ENCODE measurements at places on chromosomes 7 and 10.
A peak's percentile ranks its signal among the peaks of the same experiment; 100 is the strongest.

GRCh38 chr10:70379581-70380176 is 2.7 kb downstream of the LRRC20 start:
- no peak for DNase-seq

DNA sequence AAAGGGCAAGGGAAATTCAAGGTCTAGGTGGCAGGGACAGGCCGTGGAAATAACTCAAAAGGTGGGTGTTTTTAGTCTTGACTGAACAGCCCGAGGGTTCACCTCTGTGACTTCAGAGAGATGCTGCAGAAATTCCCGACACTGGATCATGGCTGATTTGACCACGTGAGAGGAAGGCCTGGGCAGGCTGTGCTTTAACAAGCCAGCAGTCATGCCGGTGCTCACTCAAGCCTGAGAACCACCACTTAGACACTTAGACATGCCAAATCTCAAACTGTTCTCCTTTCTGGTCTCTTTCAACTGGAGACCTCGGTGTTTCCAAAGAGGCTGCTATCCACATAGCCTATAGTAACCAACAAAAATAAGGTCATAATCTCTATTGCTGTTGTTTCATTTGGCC is 15.4 kb downstream of the TECTB start:
- peak; percentile 88 for DNase-seq

- no peak for DNase-seq
Measured at GRCh38 chr7:121105262-121105661, 116.8 kb downstream of the CPED1 start.

DNA sequence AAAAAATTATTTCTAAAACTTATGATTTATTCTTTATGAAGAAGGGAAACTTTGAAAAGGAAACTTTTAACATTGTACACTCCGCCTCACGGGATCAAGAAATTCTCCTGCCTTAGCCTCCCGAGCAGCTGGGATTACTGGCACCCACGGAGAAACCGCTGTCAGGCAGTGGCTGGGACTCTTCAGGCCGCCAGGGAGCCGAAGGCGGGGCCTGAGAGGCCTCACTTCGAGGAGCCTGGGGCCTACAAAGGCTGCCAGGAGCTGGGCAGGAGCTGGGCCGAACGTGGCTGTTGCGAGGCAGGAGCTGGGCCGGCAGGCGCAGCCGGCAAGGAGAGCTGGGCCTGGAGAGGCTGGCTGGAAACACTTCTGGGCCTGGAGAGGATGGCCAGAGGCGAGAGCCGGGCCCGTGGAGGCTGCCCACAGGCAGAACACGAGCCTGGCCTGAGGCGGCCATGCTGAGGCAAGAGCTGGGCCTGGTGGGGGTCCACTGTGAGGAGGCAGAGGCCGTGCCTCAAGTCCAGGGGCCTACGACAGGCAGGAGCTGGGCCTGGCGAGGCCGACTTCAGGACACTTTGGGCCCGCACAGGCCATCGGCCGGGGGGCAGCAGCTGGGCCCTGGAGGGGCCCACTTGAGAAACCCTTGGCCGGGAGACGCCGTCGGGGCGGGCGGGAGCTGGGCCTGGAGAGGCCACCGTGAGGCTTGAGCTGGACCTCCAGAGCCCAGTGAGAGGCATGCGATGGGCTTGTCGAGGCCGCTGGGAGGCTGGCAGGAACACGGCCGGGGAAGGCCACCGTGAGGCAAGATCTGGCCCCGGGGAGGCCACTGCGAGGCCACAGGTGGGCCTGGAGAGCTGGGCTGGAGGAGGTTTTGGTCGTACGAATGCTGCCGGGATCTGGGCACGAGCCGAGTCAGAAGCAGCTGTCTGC is 23.7 kb downstream of the MDH2 start:
- no peak for DNase-seq

- DNase-seq = no peak
Measured at GRCh38 chr7:80794631-80795573, 123.9 kb downstream of the SEMA3C start.

- DNase-seq = no peak
Measured at GRCh38 chr7:6465862-6466261, 18.1 kb upstream of the DAGLB start.

- no peak for DNase-seq
Measured at GRCh38 chr10:98308669-98309365, 40.8 kb upstream of the LOXL4 start.

GRCh38 chr10:124994573-124995473 is 52.9 kb downstream of the ZRANB1 start:
- no peak for DNase-seq

- no peak for DNase-seq
Measured at GRCh38 chr10:117454502-117454901, 79.3 kb upstream of the PDZD8 start.

DNA sequence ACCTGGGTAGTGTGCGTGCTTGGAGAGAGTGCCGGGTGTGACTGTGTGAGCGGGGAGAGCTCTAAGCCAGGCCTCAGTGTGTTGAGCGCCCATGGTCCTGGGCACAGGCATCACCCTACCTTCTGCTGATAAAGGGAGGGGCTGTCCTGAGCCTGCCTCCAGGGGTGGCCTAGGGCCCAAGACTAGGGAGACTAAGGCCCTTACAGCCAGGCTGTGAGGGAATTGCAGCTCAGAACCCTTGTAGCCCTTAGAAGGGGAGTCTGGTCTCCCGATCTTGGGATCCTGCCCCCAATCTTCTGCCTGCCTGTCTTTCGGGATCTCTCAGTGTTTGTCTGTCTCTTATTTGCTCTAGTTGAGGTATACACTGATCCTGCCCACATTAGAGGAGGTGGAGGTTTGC is 41.2 kb downstream of the PAX2 start:
- DNase-seq = no peak

DNA sequence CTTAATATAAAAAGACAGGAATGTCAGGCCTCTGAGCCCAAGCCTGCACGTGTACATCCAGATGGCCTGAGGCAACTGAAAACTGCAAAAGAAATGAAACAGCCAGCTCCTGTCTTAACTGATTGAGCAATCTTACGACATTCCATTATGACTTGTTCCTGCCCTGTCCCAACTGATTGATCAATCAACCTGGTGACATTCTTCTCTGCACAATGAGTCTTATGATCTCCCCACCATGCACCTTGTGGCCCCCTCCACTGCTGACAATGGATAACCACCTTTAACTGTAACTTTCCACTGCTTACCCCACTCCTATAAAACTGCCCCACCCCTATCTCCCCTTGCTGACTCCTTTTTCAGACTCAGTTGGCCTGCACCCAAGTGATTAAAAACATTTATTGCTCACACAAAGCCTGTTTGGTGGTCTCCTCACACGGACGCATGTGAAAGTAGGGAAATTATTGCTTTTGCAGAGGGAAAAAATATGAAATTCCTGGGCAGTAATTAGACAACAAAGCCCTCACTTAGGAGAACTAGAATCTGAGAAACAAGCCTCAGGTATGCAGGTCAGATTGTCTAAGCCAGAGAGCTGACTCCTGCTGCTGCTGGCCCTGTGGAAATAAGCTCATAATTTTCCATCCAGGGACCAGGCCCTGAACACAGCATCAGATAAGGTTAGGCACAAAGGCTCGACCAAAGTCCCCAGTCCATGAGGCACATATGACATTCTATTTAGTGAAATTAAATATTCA is 5.3 kb downstream of the CYP3A7 start:
- DNase-seq = no peak

DNA sequence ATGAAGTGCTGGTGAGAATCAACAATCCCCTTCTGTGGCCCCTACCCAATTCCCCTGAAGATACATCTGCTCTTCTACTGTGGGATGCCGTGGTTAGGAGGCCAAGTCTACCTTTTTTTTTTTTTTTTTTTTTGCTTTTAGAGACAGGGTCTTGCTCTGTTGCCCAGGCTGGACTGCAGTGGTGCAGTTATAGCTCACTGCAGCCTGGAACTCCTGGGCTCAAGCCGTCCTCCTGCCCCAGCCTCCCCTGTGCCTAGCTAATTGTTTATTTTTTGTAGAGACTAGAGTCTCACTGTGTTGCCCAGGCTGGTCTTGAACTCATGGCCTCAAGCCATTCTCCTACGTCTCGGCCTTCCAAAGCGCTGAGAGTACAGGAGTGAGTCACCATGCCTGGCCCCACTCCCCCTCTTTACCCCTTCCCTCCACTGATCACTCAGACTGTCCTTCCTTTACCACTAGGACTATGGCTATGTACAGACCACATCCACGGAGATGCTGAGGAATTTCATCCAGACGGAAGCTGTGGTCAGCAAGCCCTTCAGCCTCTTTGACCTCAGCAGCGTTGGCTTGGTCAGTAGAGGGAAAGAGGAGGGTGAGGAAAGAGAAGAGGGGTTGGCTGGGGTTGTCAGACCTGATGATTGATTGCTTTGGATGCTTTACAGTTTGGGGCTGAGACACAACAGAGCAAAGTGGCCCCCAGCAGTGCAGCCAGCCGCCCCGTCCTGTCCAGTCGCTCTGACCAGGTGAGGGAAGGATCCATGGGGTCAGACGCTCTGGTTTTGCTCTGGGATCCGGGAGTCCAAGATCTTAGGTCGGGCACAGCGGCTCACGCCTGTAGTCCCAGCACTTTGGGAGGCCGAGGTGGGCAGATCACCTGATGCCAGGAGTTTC is 1.8 kb downstream of the AP4M1 start:
- no peak for DNase-seq

DNA sequence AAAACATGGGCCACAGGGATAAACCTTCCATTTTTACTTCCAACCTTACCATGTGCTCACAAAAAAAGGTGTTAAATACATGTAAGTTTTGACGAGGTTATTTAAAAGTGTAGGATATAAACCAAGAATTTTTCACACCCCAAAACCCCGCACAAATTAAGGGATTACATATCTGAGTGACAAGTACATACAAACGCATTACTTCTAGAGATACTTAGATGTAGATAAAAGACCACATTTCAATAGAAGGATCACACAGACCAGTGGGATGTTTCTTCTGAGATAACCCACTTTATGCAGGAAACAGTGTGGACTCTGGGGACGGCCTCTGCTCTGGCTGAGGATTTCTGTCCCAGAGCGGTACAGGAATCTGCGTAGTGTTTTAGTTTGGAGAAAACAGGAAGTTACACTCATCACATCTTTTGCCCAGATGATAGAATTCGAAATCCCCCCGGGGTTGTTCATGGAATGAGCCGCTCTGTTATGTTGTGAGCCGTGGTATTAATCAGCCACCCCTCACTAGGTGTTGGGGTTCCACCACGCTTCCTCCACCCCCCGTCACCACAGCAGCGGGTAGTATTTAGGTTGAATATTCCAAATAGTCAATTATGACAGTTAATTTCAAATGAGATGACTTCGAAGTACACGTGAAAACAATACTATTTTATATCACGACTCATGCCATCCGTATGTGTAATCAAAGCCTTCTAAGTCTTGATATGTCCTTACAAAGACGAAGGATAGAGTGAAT is 1.3 kb upstream of the CUL1 start:
- peak; percentile 15 for DNase-seq

DNA sequence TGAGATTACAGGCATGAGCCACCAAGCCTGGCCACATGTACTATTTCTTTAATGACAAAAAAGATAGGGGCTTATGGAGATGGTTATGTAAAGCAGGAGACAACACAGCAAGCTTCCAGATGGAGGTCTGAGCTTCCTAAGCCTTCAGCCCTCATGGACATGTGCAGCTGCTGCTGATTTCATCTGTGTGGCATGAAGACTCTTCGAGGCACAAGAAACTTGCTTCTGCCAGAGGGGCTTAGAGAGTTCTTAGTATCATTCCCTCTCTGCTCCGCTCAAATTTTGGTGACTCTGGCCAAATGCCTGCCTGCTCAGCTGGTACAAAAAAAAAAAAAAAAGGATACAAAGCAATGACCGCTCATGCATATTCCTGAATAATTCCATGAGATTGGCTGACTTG is 552.5 kb downstream of the TYW1 start:
- no peak for DNase-seq

GRCh38 chr10:12019283-12019971 is 23.2 kb downstream of the UPF2 start:
- peak; percentile 53 for DNase-seq

DNA sequence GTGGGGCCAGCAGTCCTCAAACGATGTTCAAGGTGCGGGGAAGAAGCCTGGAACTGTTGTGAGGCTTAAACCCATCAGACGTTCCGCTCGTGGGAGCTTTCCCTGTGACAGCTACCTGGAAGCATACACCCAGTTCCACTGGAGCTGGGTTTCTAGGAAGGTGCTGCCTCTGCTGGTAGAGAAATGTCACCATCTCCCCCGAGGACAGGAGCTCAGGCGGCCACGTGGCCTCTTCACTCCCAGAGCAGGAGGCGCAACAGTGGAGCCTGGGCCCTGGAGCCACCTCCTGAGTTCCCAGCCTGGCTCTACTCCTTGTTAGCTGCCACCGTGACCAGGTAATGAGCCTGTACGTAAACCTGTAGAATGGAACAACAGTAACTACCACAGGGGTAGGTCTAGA is 156.1 kb downstream of the ADARB2 start:
- no peak for DNase-seq

GRCh38 chr10:111379534-111380187 is 302.8 kb downstream of the ADRA2A start:
- no peak for DNase-seq

DNA sequence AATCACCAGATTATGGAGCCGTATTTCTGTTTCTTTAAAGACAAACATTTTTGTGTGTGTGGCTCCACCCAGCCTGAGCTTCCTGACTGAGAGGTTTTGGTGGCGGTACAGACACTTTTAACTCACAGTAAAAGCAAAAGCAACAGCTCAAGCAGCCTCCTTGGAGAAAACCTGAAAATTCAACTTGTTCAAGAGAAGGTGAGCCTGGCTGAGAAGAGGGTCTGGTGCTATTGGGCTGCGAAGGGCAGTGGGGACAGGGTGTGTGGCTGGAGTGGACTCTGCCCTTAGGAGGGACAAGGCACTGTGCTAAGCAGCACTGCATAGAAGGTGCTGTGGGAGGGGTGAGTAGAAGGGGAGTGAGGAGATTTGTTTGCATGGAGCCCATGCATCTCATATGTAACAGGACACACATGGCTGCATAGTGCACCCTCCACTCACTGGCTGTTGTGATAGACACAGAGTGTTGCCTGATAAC is at the start of gene GIMAP7:
Gene GIMAP7, plus strand, starts transcription at position 125 of the 475 bp plus-strand sequence. CDS start 5,103 bp downstream, outside the sequence.
- DNase-seq = peak; percentile 22

DNA sequence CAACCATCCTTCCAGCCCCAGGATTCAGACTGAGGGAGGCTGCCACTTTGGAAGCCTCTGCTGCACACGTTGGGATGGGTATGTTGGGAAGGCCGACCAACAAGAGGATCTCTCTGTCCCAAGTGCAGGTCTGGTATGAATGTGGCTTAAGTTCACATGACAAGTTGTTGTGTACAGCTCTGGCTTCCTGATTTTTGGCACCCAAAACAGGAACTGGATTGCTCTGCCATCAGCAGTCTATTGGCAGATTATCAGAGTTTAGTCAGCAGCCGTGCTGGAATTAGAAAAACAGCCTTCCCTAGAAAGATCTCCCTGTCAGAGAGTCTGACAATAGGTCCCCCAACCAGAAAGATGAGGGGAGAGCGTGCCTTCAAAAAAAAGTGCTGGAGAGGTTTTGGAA is 66.9 kb downstream of the GOLGA7B start:
- DNase-seq = peak; percentile 69

GRCh38 chr10:103472005-103472404 is 7.0 kb downstream of the CALHM3 start:
- no peak for DNase-seq

GRCh38 chr10:35707642-35708425 is 65.7 kb upstream of the FZD8 start:
- DNase-seq = no peak

- DNase-seq = no peak
Measured at GRCh38 chr10:43939939-43940820, 291.5 kb upstream of the ZNF32 start.
